NCI-H446 (cell line): ENCODE measurements at places on chromosomes 5 and 9.
A peak's percentile ranks its signal among the peaks of the same experiment; 100 is the strongest.

DNA sequence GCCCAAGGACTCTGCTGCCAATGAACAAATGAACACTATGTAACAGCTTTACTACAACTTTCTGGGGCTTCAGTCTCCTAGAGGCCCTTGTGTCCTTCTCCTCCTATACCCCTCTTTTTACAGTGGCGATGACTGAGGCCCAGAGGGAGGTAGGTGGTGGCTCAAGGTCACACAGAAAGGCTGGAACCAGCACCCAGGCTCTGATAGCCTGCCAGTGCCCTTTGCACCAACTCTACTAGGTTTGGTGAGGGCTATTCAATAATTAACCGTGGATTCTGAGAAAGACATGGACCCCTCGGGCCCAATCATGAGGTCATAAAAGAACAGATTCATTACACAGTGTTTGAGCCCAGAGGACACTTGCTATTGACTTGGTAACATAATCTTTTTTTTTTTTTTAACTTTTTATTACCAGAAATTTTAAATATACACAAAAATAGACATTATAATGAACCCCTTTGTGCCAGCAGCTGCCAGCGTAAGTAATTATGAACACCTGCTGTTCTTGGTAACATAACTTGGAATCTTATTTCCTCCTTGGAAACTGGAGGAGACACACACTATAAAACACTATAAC is 6.1 kb upstream of the ALDH1B1 start:
- no peak for DNase-seq

DNA sequence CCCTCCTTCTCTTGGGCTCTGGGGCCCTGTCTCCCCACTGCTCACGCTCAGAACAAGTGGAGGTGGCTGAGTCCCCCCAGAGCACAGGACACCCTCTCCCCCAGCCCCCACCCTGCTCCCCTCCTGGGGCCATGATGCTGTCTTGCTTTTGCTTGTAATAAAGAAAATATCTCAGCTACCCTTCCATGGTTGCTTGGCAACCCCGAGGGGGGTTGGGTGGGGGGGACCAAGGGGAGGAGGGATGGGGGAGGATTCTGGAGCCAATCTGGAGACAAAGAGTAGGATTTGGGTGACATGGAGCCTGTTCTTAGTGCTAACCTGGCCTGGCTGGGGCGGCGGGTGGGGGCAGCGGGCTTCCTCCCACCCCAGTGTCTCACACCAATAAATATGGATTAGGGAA is 16.1 kb upstream of the CERCAM start:
- DNase-seq: no peak

DNA sequence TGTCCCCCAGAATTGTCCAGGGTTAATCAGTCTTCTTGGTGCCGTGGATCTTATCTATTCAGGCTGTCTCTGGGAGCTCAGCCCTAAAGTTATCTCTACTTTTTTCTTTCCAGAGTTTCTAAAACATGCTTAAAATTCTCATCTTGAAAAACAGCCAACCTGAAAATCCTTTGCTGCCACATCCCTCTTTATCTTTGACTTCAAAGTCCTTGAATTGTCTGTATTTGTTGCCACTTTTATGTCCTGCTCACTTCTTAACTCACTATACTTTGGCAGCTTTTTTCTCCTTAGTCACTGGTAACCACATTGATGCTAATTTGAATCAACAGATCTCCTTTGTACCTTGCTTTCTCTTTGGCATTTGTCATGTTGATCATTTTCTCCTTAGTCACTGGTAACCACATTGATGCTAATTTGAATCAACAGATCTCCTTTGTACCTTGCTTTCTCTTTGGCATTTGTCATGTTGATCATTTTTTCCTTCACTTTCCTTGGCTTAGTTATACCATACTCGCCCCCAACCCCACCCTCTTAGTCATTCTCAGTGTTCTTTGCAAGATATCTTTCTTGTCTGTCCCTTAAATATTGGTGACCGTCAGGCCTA is 8.5 kb downstream of the DMXL1 start:
- no peak for DNase-seq

GRCh38 chr5:39452846-39453245 is 28.1 kb upstream of the DAB2 start:
- no peak for DNase-seq

DNA sequence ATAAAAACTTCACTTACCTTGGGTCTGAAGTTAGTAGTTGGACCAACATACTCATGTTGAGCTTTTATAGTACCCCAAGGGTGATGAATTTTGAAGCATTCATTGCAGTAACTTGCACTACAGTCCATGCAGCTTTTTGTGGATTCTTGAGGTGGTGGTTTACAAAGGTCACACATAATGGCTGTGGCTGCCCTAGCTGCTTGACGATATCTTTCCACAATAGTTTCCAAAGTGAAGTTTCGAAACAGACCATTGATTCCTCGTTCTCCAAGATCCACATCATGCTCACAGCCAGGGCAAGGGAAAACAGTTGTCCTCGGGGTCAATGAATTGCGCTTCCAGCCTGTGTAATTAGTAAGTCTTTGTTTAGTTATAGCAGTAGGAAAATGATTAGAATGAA is 22.7 kb downstream of the TRIM36 start:
- no peak for DNase-seq

GRCh38 chr5:134139377-134139851 is 24.9 kb downstream of the TCF7 start:
- no peak for DNase-seq

DNA sequence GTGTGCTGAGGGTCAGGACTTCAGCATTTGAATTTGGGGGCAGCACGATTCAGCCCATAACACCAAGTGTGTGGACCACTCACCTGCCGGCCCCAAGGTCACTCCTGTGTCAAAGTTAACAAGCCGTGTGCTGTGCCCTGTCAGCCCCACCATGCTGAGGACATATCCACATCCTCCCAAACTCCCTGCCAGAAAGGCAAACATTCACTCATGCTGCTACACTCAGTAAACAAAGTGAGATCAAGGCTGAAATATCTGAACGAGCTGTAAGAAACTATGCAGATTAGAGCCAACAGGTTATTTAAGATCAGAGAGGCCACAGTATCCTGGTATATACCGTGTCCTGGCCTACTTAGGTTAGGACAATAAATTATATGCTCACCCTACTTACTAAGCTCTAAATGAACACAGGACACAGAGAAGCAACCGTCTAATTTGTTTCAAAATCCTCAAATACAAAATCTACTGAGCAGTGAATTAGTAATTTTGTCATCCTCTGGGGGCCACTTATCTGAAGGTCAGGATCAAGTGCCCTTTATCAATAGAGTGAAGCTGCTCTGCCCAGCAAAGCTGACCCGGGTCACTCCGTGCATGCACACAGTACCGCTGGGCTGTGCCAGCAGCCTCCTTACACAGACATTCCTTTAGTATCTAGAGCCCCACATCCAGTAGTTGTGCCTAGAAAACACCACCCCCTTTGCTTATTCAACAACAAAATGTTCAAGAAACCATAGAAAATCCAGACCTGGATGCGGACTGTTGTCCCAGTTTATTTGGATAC is 28.2 kb downstream of the RETREG1 start:
- no peak for DNase-seq

DNA sequence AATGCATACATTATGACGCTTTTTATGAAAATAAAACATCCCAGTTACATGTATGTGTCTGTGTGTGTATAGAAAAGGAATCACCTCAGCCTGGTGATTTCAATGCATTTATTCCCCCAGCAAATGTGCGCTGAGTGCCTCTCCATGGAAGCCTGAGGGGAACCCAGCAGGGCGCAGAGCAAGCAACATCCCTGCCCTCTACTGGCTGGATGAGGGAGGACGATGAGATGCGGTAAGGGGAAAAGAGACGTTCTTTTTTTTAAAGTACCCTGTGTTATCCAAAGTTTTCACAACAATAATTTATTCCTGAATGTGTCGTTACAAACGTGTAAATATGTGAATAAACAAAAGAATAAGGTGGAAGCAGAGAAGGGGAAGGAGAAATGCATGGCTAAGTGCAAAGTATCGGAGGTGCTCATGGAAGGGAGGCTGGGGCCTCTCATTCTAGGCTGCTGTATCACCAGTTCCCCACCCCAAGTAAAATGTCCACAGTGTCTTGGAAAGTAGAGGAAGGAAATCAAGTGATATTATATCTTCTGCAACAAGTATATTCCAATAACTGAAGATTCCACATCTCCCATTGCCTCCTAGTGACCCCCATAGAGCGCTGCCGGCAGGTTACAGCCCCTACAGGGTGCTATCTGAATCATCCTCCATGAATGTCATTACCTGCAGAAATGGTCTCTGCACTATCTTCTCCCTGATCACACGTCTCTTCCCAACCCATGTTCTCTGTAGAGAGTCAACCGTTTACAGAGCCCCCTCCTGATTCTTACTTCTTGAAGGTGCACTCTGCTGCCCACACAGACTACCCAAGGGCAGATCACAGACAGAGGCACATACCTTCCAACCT is 13.0 kb upstream of the ABLIM3 start:
- peak; percentile 9 for DNase-seq

DNA sequence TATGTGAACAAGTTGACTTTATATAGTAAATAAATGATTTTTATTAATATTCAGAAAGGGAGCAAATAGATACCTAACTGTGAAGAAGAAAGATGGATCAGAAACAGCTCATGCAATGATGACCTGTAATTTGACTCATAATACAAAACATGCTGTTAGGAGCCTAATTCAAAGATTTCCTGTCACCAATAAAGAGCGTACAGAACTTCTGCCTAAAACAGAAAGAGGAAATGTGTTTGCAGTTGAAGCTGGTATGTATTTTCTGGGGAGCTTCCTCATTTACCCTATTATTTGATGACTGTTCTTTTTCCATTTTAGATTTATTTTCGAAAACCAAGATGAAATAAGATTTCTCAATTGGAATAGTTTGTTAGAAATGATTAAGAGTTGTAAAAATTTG is 11.4 kb downstream of the YTHDC2 start:
- no peak for DNase-seq

DNA sequence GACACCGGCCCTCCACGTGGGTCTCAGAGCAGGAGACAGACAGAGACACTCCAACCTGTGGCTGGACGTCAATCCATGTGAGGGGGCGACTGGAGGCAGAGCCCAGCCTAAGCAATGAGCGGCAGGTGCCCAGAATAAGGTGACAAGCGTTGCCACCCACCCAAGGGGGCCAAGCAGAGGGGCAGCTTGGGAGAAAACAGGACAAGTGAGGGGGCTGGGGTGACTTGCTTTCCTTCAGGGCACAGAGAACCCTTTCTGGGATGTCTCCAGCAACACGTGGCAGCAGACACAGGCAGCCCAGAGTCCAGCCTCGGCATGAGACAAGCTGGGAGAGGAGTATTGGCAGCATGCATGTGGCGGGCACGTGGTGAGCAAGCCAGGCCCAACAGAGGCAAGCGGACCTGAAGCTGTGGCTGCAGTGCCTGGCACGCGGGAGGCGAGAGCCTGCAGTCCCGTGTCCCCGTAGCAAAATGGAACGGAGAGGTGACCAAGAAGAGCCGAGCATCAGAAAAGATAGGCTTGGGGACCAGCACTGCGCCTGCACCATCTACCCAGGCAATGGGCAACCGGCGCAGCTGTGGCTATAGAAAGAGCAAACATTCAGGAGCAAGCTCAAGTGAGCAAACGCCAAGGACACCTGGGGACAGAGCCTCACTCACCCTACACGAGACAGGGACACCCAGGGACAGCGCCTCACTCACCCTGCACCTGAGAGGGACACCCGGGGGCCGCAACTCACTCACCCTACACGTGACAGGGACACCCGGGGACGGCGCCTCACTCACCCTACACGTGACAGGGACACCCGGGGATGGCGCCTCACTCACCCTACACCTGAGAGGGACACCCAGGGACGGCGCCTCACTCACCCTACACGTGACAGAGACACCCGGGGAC is 6.2 kb downstream of the TERT start:
- DNase-seq: no peak

DNA sequence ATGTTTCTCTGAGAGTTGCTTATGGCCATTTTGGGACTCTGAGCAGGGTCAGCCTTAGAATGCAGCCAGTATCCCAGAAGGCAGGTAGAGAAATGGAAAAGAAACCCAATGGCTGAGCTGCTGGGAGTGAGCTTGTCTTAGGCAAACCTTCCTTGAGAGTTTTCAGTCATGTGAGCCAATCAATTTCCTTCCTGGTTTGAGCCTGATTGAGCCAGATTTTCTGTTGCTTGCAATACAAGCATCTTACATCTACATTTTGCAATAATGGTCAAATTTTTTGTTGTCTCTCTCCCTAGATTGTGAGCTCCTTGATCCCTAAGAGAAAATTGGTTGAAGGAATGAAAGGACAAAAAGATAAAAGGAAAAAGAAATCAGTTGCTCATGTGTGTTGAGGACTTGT is 155.3 kb downstream of the SNX18 start:
- no peak for DNase-seq

- DNase-seq: no peak
Observed at GRCh38 chr9:110687497-110687896, 18.9 kb downstream of the MUSK start.

DNA sequence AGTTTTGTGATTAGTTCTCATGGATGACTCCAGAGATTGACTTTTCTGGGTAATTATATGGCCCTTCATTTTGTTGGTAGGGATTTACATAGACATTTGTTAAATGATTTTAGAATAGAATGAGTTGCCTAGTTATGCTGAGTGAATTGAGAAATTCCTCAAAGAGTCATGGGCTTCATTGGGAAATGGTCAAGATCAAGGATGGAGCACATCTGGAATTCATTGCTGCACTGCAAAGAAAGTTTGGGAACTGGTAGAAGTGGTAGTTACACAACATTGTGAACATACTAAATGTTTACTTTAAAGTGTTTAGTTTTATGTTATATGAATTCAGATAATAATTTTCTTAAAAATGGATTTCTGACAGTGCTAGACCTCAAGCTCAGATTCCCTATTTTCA is 46.5 kb downstream of the PIP5K1B start:
- no peak for DNase-seq

GRCh38 chr5:54703133-54703532 is 185.6 kb downstream of the SNX18 start:
- peak; percentile 8 for DNase-seq

- no peak for DNase-seq
Observed at GRCh38 chr9:17863213-17863883, 284.5 kb downstream of the SH3GL2 start.

DNA sequence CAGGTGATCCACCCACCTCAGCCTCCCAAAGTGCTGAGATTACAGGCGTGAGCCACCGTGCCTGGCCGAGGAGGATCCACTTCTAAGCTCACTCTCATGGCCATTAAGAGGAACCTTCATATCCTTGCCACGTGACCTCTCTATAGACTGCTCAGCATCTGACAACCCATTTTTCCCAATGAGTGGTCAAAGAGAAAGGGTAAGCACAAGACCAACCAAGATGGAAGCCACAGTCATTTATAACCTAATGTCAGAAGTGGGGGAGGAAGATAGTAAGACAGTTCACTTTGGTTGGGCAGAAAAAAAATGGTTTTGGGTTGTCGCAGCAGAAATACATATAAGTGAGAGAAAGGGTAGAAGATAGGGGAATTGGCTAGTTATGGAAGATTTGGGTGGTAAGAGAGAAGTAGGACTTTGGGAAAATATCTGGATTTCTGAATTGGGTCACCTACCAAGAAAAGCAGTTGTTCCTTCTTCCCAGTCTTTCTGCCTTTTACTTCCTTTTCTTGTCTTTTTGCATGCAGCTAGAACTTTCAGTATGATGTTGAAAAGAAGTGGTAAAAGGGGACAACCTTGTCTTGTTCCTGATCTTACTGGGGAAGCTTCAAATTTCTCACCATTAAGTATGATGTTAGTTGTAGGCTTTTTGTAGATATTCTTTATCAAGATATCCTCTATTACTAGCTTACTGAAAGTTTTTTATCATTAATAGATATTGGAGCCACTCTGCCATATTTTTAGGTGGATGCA is 15.6 kb downstream of the SNX2 start:
- no peak for DNase-seq
